CD8-positive, alpha-beta memory T cell (primary cell): ENCODE measurements at places on chromosomes 2 and 18. TPM values are rescaled to one million over a fixed set of nuclear protein-coding genes. Genes with fewer than 3 reads are reported as not detected.

The DPP4 gene
- 71.7 TPM for polyA plus RNA-seq

The PPP1R1C gene
- not detected for polyA plus RNA-seq

The CCDC195 gene
- not detected for polyA plus RNA-seq

The TTN gene
- 2.0 TPM for polyA plus RNA-seq

The PLEKHA3 gene
- polyA plus RNA-seq: 34.9 TPM

The MTERF4 gene
- polyA plus RNA-seq: 46.4 TPM

The RUFY4 gene
- polyA plus RNA-seq: not detected

The ARMC9 gene
- polyA plus RNA-seq: 1.0 TPM

The CROCC2 gene
- not detected for polyA plus RNA-seq

The RAX gene
- polyA plus RNA-seq: not detected

The TNP1 gene
- polyA plus RNA-seq: not detected

The WNT6 gene
- polyA plus RNA-seq: 0.39 TPM

The HOXD4 gene
- not detected for polyA plus RNA-seq

The DLGAP1 gene
- polyA plus RNA-seq: 0.46 TPM

The LTBP1 gene
- not detected for polyA plus RNA-seq

The GALNT14 gene
- not detected for polyA plus RNA-seq

The EPB41L5 gene
- 3.8 TPM for polyA plus RNA-seq

The EMILIN2 gene
- polyA plus RNA-seq: 4.5 TPM

The SUCLG1 gene
- 86.0 TPM for polyA plus RNA-seq

The NRP2 gene
- not detected for polyA plus RNA-seq

The GPAT2 gene
- 8.9 TPM for polyA plus RNA-seq

The TMEM198 gene
- not detected for polyA plus RNA-seq

The APCDD1 gene
- not detected for polyA plus RNA-seq

The RAB6C gene
- not detected for polyA plus RNA-seq

The PJVK gene
- not detected for polyA plus RNA-seq

The SLC9A2 gene
- not detected for polyA plus RNA-seq

The PDE1A gene
- not detected for polyA plus RNA-seq

The POTEJ gene
- not detected for polyA plus RNA-seq

The PRSS56 gene
- polyA plus RNA-seq: not detected

The MAP2 gene
- 0.08 TPM for polyA plus RNA-seq

The SCN7A gene
- polyA plus RNA-seq: not detected

The EPB41L3 gene
- polyA plus RNA-seq: not detected

The GDF7 gene
- 0.10 TPM for polyA plus RNA-seq

The KIDINS220 gene
- 25.6 TPM for polyA plus RNA-seq

The ALPP gene
- not detected for polyA plus RNA-seq

The GALNT5 gene
- not detected for polyA plus RNA-seq

The MLPH gene
- polyA plus RNA-seq: not detected

The GTF2A1L gene
- not detected for polyA plus RNA-seq

The STPG4 gene
- polyA plus RNA-seq: not detected

The FAM124B gene
- not detected for polyA plus RNA-seq

The CACNB4 gene
- polyA plus RNA-seq: not detected

The ASB3 gene
- 18.0 TPM for polyA plus RNA-seq

The ORMDL1 gene
- 100 TPM for polyA plus RNA-seq

The PIKFYVE gene
- 7.0 TPM for polyA plus RNA-seq

The ANKRD30B gene
- not detected for polyA plus RNA-seq

The FMNL2 gene
- 0.05 TPM for polyA plus RNA-seq

The DSC2 gene
- polyA plus RNA-seq: not detected

The LYG2 gene
- polyA plus RNA-seq: not detected

The FABP1 gene
- not detected for polyA plus RNA-seq

The BMP10 gene
- polyA plus RNA-seq: not detected

The NTSR2 gene
- not detected for polyA plus RNA-seq

The CDCA7 gene
- polyA plus RNA-seq: 5.0 TPM

The CPLX4 gene
- not detected for polyA plus RNA-seq

The ABCA12 gene
- polyA plus RNA-seq: not detected

The DSG2 gene
- 0.03 TPM for polyA plus RNA-seq

The KCNE4 gene
- not detected for polyA plus RNA-seq

The CDK15 gene
- not detected for polyA plus RNA-seq

The FBLN7 gene
- polyA plus RNA-seq: 1.4 TPM

The CCDC148 gene
- polyA plus RNA-seq: not detected
